ENCODE measurements at places on chromosomes 5 and 9.

DNA sequence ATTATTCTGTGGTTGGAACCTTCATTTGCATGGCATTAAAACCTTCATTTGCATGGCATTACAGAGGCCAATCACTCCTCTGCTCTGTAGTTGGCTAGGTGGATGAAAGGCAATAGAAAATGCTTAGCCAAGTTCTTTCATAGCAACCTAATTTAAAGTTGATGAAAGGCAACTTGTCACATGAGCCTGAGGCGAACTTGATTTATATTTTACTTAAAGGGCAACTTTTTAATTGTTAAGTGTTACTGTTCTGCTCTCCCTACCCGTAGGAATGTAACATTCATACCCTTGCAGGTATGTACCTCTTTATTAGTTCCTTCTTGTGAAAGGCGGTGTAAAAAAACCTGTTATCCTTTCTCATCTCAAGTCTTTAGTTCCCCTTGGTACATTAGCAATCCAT lies 7.9 kb upstream of the ERMP1 start:
- no peak for DNase-seq

- no peak for DNase-seq
Measured at GRCh38 chr9:5764130-5764868, 68.6 kb downstream of the ERMP1 start.

DNA sequence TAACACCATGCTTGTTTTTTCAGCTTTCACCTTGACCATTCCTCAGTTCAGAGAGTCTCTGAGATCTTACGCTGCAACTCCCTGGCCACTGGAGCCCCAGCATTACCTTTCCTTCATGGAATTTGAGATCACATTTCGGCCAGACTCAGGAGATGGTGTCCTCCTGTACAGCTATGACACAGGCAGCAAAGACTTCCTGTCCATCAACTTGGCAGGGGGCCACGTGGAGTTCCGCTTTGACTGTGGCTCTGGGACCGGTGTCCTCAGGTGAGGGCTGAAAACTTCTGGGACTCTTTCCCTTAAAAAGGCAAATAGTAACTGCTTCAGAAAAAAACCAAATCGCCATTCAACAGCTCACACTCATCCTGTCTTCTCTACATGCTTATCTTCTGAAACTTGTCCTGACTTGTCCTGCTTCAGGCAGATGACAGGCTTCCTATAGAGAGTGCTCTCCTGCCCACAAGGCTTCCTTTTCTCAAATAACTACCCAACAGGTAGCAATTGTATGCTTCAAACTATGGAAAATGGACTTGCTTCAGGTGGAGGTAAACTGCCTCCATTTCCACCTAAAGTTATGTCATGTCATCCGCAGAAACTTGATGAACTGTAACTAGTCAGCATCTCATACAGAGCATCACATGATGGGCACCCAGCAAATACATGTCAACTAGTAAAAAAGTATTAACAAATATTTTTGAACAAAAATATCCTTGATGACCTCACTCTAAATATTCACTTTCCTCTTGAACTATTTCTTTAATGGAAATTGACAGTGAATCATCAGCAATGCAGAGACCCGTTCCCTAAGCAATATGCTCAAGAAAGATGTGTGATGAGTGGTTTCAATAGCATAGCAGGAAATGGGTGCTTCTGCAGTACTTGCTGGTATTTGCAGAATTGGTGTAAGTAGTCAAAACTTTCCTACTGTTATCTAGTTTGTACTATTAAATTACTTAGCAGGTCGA lies 129.2 kb downstream of the LIFR start:
- DNase-seq = no peak

GRCh38 chr5:168776070-168776469 lies 196.9 kb upstream of the PANK3 start:
- DNase-seq = no peak

- no peak for DNase-seq
Measured at GRCh38 chr9:88741335-88741734, 206.4 kb downstream of the NXNL2 start.

GRCh38 chr5:12936221-12936620 lies 1008.3 kb downstream of the DNAH5 start:
- DNase-seq = no peak

- DNase-seq = no peak
Measured at GRCh38 chr9:28134446-28134976, 561.2 kb upstream of the C9orf72 start.

Measured in stimulated activated CD4-positive, alpha-beta T cell treated with anti-CD3 and anti-CD28 coated beads, TNF-alpha, amount 100 ng/mL, for 1 hour (primary cell).